ENCODE measurements at places on chromosomes 7 and 10. TPM values are rescaled to one million over a fixed set of nuclear protein-coding genes. Genes with fewer than 3 reads are reported as not detected.

KCNH2 gene
- not detected for total RNA-seq

SFTPA1 gene
- total RNA-seq, result not detected

HMX2 gene
- 6.0 TPM for total RNA-seq

NKX2-3 gene
- total RNA-seq, result not detected

NANOS1 gene
- 11.3 TPM for total RNA-seq

DYDC2 gene
- total RNA-seq, result not detected

EBF3 gene
- 3.1 TPM for total RNA-seq

SLIT1 gene
- not detected for total RNA-seq

TNPO3 gene
- 23.9 TPM for total RNA-seq

UCN3 gene
- not detected for total RNA-seq

ACSM6 gene
- total RNA-seq, result not detected

IMPDH1 gene
- 42.1 TPM for total RNA-seq

ADGRA1 gene
- not detected for total RNA-seq

MSMB gene
- total RNA-seq, result not detected

XRCC2 gene
- total RNA-seq, result 5.5 TPM

CALHM1 gene
- not detected for total RNA-seq

MBL2 gene
- not detected for total RNA-seq

CHN2 gene
- total RNA-seq, result 20.1 TPM

HYAL4 gene
- total RNA-seq, result not detected

ATOH7 gene
- total RNA-seq, result not detected

TMEM236 gene
- not detected for total RNA-seq

GRM3 gene
- total RNA-seq, result not detected

CD36 gene
- total RNA-seq, result not detected

ORC5 gene
- 33.6 TPM for total RNA-seq
